ENCODE measurements at places on chromosomes 3 and 15.

GRCh38 chr3:59374818-59375211 is 325.0 kb upstream of the CFAP20DC start:
- DNase-seq, result peak; percentile 56

GRCh38 chr3:18445401-18446148 is 20.4 kb upstream of the SATB1 start:
- DNase-seq, result peak; percentile 72

DNA sequence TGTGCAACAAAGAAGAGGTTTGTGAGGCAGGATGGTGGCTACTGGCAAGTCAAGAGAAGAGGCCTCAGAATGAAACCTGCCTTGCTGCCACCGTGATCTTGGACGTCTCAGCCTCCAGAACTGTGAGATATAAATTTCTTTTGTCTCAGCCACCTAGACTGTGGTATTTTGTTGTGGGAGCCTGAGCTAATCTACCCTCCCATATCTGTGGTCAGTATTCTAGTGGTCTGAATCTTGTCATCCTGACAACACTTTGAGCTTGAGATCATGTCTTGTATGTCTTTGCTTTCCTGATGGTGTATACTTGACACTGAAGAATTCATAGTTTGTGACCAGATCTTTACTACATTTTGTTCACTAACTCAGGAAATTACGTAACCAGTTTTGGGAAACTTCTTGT is 240.6 kb upstream of the GOLIM4 start:
- no peak for DNase-seq

DNA sequence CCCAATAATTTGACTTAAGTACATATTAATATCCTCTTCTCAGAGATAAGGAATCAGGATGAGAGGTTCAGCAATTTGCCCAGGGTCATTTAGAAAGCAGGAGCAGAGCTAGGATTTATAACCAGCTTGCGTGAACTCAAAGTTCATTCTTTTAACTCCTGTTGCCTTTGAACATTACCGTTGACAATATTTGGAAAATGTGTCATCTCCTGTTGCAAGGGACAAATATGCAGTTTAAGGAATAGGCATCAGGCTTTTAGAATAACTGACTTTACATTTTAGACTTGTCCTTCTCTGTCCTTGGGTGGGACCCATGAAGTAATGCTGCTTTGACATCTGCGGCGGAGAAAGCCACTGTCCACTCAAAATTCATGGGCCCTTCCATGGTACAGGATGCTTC is 252.2 kb upstream of the RGMA start:
- DNase-seq, result no peak

DNA sequence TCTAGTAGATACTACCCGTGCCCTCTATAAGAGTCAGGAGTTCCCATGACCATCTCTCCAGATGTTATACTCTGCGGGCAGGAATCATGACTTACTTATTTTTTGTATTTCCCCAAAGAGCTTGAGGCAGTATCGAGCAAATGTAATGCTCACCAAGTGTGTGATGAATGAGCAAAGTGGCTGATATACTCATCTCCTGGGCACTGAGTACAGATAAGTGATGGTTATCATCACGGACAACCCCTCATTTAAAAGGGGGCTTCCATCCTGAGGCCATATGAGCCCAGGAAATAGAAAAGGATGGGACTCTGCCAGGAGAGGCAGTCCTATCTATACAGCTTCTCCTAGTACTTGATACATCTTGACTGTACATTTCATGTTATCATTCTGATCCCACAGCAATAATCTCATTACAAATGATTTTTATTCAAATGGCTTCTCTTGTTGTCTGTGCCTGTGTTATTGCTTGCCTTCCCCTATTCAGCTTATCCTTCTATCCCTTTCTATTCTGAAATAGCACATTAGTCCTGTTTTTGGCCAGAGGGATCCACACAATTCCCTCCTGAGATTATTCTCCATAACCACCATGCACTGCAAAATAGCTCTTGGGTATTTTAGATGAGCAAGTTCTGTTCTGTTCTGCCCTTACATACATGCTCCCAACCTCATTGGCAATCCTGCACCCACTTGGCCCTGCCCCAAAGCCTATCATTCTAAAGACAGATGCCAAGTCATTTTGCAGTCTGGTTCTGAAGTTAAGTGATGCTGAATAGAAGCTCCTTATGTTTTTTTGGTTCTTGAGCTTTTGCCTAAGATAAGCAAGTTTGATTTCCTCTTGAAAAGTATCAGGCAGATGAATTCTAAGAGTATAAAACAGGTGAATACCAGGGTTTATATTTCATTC is 48.0 kb upstream of the MRPL3 start:
- DNase-seq, result no peak

DNA sequence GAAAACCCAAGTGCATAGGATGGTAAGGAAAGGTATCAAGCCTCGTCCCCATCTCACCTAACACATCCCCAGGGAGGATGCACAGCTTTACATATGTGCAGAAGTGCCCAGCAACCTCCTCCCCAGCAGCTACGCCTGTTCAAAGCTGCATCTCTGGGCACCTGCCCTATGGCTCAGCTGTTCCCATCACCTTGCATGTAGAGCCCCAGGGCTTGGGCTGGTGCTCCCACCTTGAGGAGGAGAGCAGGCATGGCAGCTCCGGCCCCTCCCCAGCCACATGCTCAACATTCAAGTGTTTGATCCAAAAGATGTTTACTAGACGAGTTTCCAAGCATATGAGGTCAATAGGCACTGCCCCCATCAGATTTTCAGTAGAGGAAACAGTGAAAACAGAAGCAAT is 173.5 kb downstream of the ATP10A start:
- DNase-seq, result no peak

- DNase-seq, result no peak
Measured at GRCh38 chr3:173733029-173733652, 335.6 kb downstream of the NLGN1 start.

GRCh38 chr3:31614162-31614921 is 81.6 kb downstream of the STT3B start:
- DNase-seq, result no peak

- no peak for DNase-seq
Measured at GRCh38 chr15:38671675-38672254, 107.2 kb upstream of the RASGRP1 start.

- DNase-seq, result no peak
Measured at GRCh38 chr3:67863869-67864268, 209.5 kb upstream of the SUCLG2 start.

DNA sequence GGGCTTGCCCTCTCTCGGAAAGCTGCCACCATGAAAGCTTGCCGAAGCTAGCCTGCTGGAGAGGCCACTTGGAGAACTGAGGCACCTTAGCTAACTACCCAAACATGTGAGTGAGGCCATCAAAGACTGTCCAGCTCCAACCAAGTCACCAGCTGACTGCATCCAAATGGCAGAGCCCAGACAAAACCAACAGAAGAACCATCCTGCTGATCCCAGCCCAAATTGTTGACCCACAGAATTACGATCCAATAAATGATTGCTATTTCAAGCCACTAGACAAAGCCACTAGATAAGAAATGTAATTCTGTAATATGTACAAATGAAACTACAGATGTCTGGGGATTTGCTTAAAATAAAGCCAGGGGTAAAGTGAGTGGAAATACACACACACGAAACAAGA is 109.8 kb upstream of the TRPM1 start:
- DNase-seq, result no peak

GRCh38 chr15:37199545-37199944 is 99.2 kb upstream of the MEIS2 start:
- no peak for DNase-seq

DNA sequence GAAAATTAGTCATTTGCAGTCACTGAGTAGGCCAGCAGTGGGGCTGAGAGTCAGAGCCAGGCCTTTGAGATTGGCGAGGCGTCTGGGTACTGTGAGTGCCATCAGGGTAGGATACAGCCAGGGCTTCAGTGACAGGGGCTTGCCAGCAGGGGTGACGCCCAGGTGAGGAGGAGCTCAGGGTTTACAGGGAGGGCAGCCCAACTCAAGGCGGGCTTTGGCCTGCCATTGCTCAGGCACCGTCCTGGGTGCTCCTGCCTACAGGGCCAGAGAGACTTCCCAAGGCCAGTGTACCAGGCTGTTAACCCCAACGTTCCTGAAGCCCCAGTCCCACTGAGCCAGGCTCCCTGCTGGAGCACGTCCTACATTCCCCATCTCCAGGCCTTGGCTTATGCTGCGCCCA is 152.0 kb downstream of the FBLN2 start:
- DNase-seq, result no peak

- no peak for DNase-seq
Measured at GRCh38 chr3:184880276-184881019, 68.5 kb downstream of the VPS8 start.

DNA sequence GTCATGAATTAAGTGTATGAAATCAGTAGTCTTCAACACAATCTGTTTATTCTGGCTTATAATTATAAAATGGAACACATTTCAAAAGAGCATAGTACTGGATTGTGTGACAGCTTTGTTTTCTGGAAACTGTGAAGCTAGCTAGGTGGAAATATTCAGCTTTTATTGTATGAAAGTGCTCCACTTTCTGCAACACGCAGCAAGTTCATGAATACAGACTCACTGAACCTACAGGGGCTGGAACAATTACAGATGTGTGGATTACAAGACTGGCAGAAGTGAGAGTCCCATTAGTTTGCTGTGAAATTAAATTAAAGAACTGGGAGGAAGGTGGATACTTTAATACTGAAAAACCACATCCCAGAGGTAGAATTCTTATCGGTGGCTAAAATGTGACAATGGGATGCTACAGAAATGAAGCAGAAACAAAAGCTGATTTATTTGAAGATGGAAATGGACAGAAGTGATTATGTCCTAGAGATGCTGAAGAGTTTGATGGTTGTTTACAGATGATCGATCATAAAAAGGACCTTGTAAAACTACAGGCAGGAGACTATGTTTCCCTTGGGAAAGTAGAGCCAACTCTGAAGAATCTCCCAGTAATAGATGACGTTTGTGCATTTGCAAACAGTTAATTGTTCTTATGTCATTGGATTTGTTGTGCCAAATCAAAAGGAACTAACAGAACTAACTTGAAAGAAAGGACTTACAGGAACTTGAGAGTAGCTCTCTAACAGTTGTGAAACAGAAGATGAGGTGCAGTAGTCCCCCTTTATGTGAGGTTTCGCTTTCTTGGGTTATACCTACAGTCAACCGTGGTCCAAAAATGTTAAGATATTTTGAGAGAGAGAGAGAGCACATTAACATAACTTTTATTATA is 15.7 kb downstream of the TF start:
- no peak for DNase-seq

- no peak for DNase-seq
Measured at GRCh38 chr3:10437995-10438901, 67.1 kb downstream of the ATP2B2 start.

DNA sequence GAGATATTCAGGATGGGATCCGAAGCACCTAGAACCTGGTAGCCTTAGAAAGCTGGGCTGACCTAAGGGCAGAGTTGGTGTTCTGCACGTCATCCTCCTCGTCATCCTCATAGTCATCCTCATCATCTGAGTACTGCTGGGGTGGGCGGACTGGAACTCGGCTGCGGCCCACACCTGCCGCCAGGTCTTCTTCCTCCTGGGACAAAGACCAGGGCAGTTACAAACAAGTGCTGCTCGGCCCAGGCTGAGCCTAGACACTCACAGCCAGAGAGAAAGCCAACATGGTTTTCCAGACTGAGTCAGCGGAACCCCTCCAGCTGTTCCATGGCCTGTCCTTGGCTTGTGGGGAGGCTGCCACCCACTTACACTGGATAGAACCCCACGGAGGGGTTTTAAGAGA is 40.5 kb downstream of the SEMA3G start:
- no peak for DNase-seq

- DNase-seq, result no peak
Measured at GRCh38 chr15:51075364-51075763, 19.3 kb downstream of the TNFAIP8L3 start.

DNA sequence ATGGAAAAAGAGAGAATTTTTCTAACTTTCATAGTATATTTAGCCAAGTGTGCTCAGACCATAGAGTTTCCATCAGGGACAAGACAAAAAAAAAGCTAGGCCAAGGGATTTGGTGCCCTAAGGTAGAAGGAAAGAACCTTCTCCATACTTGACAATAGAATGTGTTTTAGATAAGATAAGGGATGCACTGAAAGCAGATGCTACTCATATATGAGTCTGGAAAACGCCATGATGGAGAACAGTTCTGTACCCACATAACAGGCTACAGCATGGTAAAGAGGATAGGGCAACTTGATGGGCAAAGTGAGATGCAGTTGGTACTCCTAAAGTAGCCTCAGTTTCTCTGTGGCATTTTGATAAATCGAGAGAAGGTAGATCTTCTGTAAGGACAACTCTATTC is 216.4 kb upstream of the NECTIN3 start:
- no peak for DNase-seq

DNA sequence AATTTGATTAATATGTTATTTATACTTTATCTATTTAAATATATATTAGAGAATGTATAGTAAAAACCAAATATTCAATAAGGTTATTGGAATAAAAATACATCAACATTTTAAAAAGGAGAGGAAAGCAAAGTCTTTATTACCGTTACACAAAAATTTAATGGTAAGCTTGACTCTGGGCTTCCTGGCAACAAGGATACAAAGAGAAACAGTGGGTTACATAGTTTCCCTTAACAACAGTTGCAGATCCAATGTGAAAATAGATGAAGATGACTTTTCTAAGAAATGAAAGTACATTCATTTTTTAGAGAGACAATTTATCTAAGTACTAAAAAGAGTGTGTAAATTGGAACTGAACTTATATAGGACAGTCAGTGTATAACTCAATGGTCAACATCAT is 6.0 kb upstream of the PHLDB2 start:
- DNase-seq, result no peak

DNA sequence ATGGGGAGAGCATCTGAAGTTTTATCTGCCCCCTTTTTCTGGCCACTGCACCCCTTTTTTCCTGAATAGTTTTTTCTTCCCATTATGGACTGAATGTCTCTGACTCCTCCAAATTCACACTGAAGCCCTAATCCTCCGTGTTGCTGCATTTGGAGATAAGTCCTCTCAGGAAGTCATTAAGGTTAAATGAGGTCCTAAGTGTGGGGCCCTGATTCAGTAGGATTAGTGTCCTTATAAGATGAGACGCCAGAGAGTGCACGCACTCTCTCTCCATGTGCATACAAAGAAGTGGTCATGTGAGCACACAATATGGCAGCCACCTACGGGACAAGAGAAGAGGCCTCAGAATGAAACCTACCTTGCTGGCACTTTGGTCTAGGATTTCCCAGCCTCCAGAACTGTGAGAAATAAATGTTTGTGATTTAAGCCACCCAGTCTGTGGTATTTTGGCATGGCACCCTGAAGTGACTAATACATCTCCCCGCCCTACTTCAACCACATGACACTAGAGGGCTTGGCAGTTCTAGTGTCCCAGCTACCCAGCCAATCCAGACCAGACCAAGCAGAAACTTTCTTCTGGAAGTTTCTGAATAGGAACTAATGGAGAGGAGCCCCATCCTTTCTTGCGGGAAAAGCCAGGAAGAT is 191.3 kb downstream of the PDE8A start:
- no peak for DNase-seq

GRCh38 chr15:81506071-81506470 is 132.1 kb upstream of the TMC3 start:
- no peak for DNase-seq

DNA sequence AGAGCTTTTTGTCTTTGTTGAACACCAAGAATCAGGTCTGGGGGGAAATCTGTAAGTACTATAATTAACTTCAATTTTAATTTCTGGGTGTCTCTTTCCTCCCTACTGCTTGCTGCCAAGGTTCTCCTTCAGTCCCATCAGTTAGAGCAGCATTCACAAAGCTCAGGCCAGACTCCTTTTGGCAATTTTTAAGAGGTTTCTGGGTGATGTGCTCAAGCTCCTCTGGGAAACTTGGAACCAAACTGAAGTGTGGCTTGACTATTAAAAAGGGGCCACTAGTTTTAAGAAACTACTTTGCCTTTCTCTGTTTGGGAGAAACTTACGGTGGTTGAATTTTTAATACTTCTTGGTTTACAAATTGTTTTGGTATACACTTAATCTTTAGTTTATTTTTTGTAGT is 227.7 kb upstream of the SOX2 start:
- DNase-seq, result no peak
